ENCODE measurements at places on chromosomes 12 and 14.

DNA sequence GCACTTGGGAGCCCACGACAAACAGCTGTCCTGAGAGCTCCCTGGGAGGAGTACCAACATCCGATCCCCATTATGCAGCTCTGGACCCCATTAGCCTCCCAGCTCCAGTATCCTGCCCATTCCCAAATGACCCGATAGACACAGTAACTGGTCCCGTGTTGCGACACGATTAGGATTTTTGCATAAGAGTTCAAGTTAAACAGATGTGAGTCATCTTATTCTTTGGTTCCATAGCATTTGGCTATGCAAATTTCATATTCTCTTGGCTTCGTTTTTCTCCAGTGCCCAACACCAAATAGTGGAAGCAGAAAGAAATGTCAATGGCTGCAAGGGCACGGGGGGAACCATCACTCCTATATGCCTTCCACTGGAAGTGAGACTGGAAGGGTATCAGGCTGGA is 43.0 kb upstream of the LRRC10 start:
- DNase-seq: no peak

- DNase-seq: no peak
Measured at GRCh38 chr14:85788470-85789233, 258.7 kb downstream of the FLRT2 start.

DNA sequence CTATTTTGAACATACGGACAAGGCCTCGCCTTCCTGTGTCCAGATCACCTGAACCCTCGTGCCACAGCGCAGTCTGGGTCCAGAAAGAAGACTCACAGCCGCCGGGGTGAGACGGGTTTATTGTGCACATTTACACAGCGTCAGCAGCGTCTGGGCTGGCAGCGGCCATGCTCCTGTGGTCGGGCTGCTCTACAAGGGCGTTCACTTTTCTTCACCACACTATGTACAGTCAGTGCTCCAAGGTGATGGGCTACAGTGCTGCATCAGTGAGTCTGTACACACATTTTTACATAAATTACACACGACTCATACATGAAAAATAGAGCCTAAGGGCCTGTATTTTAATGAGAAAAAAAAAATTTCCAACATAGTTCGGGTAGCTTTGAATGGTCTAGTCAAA is 18.0 kb downstream of the ZFYVE21 start:
- no peak for DNase-seq

DNA sequence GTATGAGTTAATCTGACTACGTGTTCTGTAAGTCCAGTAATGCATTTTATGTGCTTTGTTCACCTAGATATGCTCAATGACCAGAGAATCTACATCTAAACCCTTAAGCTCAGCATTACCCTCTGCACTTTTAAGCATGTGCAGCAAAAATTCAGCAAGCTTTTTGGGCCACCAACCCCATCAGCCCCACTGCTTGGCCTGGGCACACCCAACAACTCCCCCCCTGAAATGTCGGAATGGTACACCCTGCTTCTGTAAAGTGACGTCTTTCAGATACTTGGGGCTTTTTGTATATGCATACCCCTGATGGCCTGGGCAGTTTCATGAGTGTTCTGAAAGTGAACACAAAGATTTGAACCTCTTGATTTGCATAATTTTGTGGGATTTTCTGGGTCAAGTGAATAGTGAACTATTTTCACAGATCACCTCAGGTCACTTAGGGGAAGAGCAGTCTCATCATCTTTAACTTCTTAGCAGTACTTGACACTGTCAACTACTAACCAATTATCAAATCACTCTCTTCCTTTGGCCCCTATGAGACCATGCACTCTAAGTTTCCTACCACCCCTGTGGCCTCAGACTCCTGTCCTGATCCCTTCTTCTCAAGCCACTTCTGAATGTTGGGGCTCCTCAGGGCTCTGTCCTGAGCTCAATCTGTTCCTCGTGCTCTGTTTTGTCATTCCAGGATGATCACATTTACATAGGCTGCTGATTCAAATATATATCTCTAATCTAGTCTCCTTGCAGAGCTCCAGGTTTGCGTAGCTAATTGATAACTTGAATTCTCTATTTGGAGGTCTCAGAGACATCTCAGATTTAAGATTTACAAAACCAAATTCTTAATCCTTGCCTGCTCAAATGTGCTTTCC is 36.3 kb upstream of the PPM1A start:
- no peak for DNase-seq

Data from NCI-H1105 (cell line).